ENCODE measurements at places on chromosomes 3 and 15.

GRCh38 chr15:52780172-52780980 is 9.8 kb downstream of the ONECUT1 start:
- peak; percentile 30 for DNase-seq

DNA sequence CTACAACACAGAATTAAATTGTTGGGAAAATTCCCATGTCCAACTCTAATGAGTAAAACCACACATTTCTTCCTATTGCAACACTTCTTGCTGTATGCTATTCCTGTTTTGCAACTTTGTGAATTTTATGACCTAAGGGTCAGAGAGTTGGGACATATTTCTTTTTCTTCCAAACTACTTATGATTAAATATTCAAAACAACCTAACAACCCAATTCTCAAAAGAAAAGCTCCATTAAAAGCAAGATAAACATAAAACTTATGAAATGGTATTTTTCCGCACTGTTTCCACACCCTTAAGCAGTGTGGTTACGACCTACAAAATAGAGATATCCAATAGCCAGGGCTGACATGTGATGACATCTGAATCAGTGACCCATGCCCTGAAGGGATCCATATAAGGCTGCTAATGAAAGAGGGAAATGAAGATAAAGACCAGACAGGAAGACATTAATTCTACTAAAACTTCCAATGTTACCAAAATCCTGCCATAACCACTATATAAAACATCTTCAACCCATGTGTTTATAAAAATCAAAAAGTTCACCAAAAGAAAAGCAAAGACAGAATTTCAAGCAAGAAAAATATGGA is 45.6 kb downstream of the DMXL2 start:
- DNase-seq, result no peak

DNA sequence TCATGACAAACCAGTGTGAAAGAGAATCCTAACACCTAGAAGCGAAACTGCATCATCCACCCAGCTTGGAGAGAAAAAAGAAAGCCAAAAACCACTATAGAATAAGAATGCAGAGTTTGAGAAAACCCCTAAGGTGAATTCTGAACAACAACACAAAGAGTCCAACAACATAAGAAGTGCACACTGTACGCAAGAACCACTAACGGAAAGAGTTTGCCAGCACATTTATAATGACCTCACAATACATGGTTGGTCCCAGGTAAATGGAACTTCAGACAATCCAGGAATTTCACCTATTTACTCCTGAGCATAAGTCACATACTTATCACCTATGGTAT is 128.3 kb upstream of the BHLHE40 start:
- no peak for DNase-seq

- no peak for DNase-seq
Measured at GRCh38 chr3:180409883-180410282, 192.1 kb upstream of the TTC14 start.

DNA sequence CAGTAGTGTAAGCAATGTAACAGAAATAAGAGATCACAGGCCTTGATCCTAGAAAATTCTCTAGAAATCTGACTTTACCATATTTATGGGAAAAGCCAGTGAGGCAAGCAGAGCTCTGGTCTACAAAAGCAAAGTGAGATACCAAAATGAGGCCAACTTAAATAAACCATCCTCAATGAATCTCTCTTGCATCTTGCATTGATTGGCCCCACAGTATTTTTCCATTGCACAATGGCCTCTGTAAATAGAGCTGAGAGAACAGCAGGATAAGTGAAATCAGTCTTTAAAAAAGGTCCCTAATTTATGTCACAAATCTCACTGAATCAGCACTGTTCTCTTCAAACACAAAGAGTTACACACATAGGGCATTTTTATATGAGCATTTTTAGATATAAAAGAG is 8.9 kb downstream of the CFAP20DC start:
- no peak for DNase-seq

- no peak for DNase-seq
Measured at GRCh38 chr15:50758712-50759205, 6.7 kb downstream of the SPPL2A start.

DNA sequence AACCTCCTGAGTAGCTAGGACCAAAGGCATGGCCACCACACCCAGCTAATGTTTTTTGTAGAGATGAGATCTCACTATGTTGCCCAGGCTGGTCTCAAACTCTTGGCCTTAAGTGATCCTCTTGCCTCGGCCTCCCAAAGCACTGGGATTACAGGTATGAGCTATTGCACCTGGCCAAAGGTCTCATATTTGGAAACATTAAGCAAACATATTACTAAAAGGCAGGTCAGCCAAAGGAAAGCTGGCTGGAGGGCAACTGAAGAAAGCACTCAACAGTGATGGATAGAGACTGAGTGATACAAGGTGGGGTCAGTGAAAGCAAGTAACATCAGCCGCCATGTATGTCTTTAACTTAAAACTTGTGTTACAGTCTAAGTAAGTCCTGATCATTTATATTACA is 57.5 kb downstream of the TBC1D2B start:
- DNase-seq, result no peak

DNA sequence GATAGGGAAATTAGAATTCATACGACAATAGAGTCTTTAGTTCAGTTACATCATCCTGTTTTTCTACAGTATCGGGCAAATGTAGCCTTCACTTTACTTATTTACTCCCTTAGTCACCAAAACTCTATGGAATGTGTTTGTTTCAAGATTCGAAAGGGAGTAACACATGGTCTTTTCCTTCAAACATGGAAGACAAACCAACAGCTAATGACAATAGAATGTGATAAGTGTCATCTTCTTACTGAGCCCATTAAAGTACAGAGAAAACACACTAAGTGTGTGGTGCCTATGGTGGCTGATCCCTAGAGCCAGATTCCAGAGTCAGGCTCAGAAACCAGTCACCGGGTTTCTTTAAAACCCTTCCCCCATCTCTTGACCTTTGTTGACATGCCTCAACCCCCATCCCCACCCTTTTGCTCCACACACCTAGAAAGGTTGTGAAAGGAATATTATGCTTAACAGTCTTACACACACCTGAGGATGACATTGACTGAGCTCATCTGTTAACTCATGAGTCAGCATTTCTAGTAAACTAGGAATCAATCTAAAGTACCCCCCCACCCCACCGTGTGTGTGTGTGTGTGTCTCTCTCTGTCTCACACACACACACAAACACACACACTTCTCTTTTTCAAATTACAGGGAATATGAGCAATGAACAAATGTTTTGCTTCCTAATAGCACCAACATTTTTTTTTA is 549.6 kb upstream of the CCDC54 start:
- DNase-seq, result no peak

- no peak for DNase-seq
Measured at GRCh38 chr3:48695393-48695753, 9.7 kb upstream of the NCKIPSD start.

DNA sequence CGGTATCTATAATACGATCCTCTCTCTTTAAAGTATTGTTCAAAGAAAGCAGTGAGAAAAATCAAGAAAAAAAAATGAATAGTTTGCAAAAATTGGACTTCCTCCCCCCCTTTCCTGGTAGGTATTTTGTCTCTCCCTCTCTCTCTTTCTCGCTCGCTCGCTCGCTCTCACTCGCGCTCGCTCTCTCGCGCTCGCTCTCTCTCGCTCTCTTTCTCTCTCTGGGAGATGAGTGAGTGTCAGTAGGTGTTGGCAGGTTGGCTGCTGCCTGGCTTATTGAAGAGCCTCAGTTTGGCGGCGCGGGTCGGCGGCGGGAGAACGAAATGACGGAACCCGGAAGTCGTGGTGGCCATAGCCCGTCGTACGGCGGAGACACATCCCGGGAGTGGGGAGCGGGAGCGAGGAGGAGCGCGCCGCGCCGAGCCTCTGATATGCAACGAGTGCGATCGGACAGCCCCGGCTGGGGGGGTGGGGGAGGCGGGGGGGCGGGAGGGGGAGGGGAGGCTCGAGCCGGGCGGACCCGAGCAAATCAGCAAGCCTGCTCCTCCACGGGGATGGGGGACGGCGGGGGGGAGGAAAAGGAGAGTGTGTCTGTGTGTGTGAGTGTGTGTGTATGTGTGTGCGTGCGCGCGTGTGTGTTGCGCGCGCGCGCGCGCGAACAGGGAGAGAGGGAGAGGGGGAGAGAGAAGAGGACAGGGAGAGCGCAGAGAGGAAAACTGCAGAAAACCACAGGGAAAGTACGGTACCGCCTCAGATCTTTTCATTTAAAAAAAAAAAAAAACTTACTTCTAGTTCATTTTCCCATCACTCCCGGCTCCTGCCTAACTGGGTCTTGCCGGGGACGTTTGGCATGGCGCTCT is at the start of gene MEIS2:
TSS of gene MEIS2 (minus strand) at position 441 of the 857 bp plus-strand sequence. CDS start 1,083 bp downstream, outside the sequence.
- DNase-seq, result no peak

DNA sequence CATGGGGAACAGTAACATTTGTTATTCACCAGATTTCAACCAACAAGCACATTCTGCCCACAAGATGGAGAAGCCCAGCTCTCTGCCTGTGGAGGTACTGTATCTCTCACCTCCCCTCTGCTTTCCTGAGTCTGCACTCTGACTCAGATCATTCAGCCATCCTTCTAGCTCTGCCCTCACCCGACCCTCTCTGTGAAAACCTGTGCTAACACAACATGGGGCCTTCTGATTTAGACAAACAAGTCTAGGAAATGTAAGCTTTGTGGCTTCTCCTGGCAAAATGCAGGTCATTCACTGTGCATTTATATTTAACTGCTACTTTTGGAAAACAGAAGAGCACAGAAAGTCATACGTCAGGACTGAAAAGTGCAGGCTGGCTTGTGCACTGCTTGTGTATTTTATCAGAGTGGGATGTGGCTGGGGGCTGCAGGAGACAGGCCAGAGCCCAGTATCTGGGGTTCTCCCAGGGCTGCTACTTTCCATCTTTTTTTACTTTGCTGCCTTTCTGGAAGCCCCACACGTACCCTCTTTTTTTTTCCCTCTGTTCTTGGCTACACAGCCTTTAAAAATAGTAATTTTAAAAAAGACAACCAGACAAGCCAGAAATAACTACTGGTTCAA is 50.8 kb downstream of the SUSD5 start:
- no peak for DNase-seq

GRCh38 chr15:83784975-83785374 is 131.1 kb downstream of the ADAMTSL3 start:
- DNase-seq, result no peak

GRCh38 chr3:45414823-45415222 is 26.4 kb downstream of the LARS2 start:
- DNase-seq, result no peak
